ENCODE measurements at places on chromosomes 7 and 10.

DNA sequence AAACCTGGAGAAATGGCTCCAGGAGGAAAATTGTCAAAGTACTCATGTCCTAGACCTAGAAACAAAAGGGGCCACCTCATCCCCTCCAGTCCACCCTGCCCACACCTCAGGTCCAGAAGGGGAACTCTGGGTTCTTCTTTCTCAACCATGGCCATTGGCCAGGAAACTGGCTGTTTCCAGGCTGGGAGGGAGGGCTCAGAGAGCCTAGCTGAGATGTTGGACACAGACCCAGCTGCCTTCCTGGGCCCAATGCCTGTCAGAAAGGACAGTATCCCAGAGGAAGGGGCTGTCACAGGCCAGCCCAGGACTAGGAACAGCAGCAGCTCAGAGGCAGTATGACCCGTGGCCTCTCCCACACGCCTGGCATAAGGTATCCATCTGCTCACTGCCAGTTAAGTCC, 9.6 kb downstream of the GRID1 start:
- no peak for ATAC-seq

- ATAC-seq = no peak
Measured at GRCh38 chr7:152144557-152145245, 119.2 kb downstream of the GALNT11 start.

DNA sequence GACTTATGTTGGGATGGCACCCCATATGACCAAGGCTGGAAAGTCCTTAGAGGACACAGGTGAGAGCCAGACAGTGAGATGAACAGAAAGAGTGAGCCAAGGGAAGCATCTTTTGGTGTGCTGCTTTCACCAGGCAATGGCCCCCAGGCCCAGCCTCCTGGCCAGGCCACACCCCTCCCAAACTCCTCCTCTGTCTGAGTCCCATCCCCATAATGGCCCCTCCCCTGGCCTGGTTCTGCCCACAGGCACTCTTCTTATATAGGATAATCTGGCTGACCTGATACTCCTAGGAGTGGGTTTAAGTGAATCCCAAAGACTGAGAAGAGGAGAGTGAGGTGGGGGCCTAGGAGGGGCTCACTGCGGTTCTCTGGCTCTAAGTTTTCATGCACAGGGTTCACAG, 252.5 kb downstream of the RPS24 start:
- peak; percentile 62 for ATAC-seq

DNA sequence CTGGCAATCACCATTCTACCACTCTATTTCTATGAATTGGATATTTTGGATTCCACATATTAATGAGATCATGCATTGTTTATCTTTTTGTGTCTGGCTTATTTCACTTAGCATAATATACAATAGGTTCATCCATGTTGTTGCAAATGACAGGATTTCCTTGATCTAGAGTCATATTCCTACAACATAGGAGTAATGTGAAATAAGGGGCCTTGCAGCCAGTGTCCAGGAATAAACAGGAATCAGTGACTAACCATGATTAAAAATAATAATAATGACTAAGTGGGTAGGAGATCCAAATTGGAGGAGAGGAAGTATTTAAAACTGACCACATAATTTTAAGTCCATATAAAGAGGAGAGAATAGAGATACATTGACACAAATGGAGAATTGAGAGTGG, 49.9 kb downstream of the SCIN start:
- ATAC-seq = no peak

GRCh38 chr7:105678811-105679495, 97.7 kb upstream of the EFCAB10 start:
- ATAC-seq = no peak

DNA sequence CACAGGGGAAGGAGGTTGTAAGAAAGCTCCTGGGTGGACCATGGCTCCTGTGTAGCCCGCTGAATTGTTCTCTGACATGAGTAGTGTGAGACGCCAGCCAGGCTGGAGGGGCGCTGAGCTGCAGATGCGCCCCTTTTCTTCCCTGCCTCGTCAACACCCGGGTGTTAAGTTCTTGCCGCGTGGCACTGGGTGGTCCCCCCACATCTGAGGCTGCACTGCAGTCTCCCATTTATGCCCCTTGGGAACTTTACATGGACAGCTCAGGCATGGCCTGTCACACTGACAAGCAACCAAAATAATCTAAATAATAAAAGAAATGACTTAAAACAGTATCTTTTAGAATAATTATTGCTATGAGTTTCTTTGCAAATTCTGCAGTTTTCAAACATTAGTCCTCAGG, 34.6 kb upstream of the HSPA12A start:
- no peak for ATAC-seq

DNA sequence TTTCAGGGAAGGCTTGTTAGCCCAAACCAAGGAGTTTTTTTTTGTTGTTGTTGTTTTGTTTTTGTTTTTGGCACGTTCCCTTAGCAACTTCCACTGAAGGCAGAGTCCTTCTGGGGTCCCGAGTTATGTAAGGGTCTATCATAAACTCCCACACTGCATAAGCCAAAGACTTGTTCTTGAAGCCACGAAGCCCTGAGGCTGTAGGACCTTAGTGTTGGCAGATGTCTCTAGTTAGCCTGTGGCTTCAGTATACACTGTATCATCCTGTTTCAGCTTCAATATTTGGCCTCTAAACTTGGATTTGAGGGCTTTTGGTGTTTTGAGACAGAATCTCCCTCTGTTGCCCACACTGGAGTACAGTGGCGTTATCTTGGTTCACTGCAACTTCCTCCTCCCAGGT, 13.6 kb downstream of the KPNA7 start:
- ATAC-seq = no peak

GRCh38 chr7:55481155-55481554, 91.1 kb downstream of the VOPP1 start:
- no peak for ATAC-seq

- no peak for ATAC-seq
Measured at GRCh38 chr7:115023219-115023618, 101.3 kb downstream of the MDFIC start.

DNA sequence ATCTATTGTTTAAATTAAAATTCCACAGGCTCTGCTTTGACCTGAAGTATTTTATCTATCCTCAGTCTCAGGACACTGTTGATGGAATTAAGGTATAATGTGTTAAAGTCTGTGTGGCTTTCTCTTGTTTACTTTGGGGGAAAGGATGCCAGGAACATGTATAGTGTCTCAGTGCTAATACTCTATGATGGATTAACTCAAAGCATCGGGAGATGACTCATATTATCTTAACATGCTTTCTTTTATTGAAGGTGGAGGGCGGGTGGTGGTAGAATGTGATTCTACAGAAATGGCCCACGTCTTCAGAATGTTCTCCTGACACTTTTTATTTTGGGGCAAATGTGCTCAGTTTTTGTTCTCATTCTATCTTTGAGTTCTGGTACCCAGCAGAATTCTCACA, 189.0 kb downstream of the ANKRD30A start:
- no peak for ATAC-seq

DNA sequence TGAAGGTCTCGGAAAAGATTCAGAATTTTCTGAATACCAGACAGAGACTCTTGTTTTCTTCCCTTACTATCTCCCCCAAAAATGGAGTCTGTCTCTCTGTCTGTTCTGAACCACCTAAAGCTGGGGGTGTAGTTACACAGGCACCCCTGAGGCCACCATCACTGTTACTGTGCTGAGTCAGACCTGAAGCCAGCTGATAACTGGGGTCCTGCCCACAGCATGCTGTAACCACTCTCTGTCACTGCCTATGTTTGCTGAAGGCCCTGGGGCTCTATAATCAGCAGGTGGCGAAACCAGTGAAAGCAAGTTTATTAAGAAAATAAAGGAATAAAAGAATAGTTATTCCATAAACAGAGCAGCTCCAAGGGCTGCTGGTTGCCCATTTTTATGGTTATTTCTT, 575.2 kb upstream of the POT1 start:
- no peak for ATAC-seq

- no peak for ATAC-seq
Measured at GRCh38 chr7:69996121-69996520, 397.8 kb downstream of the AUTS2 start.

GRCh38 chr10:31754803-31755624, 173.6 kb downstream of the ARHGAP12 start:
- ATAC-seq = peak; percentile 16

- ATAC-seq = no peak
Measured at GRCh38 chr7:68868978-68869377, 729.3 kb upstream of the AUTS2 start.

DNA sequence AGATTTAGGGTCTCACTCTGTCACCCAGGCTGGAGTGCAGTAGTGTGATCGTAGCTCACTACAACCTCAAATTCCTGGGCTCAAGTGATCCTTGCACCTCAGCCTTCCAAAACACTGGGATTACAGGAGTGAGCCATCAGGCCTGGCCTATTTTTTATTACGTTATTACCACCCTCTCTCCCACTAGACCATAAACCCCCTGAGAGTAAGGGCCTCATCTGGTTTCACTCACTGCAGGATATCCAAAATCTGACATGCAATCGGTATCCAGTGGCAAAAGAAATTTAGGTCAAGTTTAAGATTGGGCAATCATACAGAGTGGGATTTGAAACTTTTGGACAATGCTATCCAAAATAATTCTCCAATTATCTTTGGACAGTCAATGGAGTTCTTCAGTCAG, 117.0 kb upstream of the NEBL start:
- no peak for ATAC-seq

GRCh38 chr10:55242544-55242943, 441.5 kb upstream of the PCDH15 start:
- ATAC-seq = no peak

DNA sequence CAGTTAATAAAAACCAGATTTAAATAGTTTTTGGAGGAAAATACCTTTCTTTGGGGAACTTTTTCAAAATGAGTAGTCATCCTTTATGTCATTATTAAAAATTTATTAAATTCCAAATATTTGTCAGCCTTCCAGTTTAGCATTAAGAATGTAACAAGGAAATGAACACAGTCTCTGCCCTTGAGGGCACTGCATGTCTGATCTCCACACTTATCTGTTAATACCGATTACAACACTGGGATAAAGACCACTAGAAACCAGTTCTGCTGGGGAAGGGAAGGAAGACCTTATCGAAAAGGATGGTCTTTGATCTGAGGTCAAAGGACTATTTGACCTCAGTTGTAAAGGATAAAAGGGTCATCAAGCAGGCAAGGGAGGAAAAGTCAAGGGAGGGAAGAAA, 320.0 kb downstream of the DOCK4 start:
- peak; percentile 71 for ATAC-seq

DNA sequence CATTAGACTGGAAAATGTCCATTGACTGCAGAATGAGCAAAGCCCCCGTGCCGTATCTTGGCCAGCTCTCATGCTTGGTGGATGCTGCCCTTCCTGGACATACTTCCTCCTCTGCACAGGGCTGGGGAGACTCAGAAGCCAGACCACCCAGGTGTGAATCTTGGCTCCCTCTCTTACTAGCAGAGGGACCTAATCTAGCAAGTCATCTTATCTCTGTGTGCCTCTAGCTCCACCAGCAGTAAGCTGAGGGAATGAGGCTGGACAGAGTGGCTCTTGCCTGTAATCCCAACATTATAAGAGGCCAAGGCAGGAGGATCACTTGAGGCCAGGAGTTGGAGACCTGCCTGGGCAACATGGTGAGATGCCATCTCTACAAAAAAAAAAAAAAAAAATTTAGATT, 173.8 kb upstream of the GHITM start:
- ATAC-seq = no peak
